ENCODE measurements at places on chromosomes 12 and 14. TPM values are rescaled to one million over a fixed set of nuclear protein-coding genes. Genes with fewer than 3 reads are reported as not detected.
A peak's percentile ranks its signal among the peaks of the same experiment; 100 is the strongest.

DNA sequence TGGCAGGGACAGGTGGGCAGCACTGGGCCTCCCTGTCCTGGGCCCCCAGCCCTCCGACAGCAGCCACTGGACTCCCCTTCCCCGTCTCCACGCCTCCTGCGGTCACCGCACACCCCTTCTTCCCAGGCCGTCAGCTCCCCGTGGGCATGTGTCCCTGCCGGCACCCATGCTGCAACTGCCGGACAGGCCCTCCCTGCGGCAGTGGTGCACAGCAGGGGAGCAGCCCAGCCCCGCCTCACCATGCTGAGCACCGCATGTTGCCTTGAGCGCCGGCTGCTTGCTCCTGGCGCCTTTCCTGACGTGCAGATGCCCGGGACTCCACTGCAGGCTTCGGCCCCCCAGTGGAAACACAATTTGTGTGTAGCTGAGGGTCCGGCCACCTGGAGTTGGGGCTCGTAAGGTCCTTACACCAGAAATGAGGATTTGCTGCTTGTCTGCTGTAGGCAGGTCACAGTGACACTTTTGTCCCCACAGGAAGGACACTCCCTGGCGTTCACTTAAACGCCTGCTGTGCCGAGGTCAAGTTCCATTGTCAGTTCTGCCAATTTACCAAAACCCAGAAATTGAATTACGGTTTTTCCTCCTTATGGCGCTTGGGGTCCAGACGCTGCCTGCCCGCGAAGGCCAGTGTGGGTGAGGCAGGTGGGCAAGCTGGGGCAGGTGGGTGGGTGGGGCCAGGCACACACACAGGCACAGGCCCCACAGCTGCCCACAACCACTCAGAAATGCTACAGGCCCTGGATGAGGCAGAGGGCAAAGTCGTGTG, 28.2 kb upstream of the MMP17 start:
- no peak overlapping the region for H3K4me3 ChIP-seq
- H3K27me3 ChIP-seq = no peaks in the 10 kb centered on the region
- H3K27ac ChIP-seq = no peak overlapping the region
- DNase-seq = no peak

GRCh38 chr12:27105746-27106536, 23.6 kb upstream of the C12orf71 start:
- H3K4me1 ChIP-seq = peaks cover 5% of the 10 kb centered on the region
- no peaks in the 10 kb centered on the region for H3K27me3 ChIP-seq
- H3K36me3 ChIP-seq = no peaks in the 10 kb centered on the region
- no peak overlapping the region for H3K4me3 ChIP-seq
- no peak for DNase-seq

- H3K4me1 ChIP-seq = peaks cover 18% of the 10 kb centered on the region
- H3K36me3 ChIP-seq = peaks cover 22% of the 10 kb centered on the region
- DNase-seq = no peak
- H3K27me3 ChIP-seq = no peaks in the 10 kb centered on the region
Measured at GRCh38 chr12:111359231-111359913, 9.5 kb downstream of the PHETA1 start.

GRCh38 chr14:92247341-92247740, 75.6 kb upstream of the SLC24A4 start:
- DNase-seq = no peak
- no peaks in the 10 kb centered on the region for H3K36me3 ChIP-seq
- H3K27me3 ChIP-seq = no peaks in the 10 kb centered on the region
- no peak overlapping the region for H3K4me3 ChIP-seq
- H3K4me1 ChIP-seq = no peaks in the 10 kb centered on the region
- H3K27ac ChIP-seq = no peak overlapping the region

DNA sequence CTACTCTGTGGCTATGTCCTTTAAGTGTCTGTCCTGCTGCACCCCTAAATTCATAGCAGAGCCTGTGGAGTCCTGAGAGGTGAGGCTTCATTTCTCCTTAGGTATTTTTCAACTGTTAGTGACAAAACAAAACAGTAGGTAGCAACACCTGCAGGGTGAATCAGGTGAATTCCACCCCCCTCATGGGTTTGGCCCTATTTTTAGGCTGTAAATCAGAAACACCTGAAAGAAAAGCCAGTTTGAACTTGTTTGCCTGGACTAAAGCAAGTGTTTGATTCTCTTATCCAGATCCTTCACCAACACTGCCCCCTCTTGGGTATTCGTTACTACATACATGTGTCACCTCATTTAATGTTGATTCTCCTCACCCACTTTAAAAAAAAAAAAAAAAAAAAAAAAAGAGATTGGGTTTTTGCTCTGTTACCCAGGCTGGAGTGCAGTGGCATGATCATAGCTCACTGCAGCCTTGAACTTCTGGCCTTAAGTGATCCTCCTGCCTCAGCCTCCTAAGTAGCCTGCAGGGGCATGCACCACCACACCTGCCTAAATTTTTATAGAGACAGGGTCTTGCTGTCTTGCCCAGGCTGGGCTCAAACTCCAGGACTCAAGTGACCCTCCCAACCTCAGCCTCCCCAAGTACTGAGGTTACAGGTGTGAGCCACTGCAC, 10.3 kb downstream of the TBPL2 start:
- no peak for DNase-seq
- H3K4me3 ChIP-seq = no peak overlapping the region
- H3K4me1 ChIP-seq = no peaks in the 10 kb centered on the region

DNA sequence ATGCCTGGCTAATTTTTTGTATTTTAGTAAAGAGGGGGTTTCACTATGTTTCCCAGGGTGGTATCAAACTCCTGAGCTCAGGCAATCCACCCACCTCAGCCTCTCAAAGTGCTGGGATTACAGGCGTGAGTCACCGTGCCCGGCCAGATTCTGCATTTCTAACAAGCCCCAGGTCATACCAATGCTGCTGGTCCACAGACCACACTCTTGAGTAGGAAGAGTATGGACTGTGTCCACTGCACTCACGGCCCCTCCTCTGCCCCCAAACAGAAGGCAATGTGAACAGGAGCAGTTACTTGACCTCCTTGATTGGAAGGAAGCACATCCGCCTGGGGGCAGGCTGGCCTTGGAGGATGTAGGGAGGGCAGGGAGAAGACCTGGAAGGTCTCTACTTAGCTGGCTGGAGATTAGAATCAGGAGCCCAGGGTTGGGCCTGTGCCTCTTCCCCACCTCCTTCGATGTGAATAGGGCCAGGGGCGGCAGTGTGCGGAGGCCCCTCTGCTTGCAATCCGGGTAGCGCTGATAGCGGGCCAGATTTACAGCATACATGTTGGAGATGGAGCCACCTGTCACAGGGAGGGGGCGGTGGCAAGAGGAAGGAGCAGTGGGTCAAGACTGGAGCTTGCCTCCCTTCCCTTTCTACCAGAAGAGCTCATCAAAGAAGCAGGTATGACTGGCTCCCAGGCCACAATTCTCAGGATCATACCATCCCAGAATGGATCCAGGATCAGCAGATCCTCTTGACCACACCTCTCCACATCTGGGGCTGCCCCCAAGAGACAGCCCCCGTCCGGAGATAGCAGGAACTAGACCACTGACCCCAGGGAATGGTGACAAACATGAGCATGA, 9.4 kb upstream of the ZNF740 start:
- peaks cover 18% of the 10 kb centered on the region for H3K36me3 ChIP-seq
- no peak for DNase-seq
- H3K4me1 ChIP-seq = peaks cover 5% of the 10 kb centered on the region

The SELPLG gene
- total RNA-seq = 59.9 TPM

The DTD2 gene
- 13.4 TPM for total RNA-seq

GRCh38 chr14:78340250-78340649, 170.1 kb downstream of the NRXN3 start:
- H3K27ac ChIP-seq = no peak overlapping the region
- no peaks in the 10 kb centered on the region for H3K36me3 ChIP-seq
- no peak for DNase-seq
- H3K4me1 ChIP-seq = no peaks in the 10 kb centered on the region

DNA sequence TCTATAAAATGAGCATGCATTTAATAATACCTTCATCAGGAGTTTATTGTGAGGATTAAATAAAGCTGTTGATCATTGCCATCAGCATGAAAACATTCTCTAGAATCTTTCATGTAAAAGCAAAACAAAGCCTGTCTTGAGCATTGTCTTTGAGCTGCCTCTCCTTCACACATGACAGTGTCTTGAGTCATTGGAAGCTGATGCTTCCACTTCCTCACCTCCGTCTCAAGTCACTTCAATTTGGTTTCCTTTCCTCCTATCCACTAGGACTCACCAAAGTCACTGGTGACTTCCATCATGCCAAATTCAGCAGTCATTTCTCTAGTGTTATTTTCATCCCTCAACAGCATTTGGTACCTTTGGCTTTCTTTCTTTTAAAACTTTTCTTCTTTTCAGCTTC, 31.6 kb upstream of the MYBPC1 start:
- DNase-seq = no peak
- no peaks in the 10 kb centered on the region for H3K27me3 ChIP-seq
- H3K27ac ChIP-seq = no peak overlapping the region

DNA sequence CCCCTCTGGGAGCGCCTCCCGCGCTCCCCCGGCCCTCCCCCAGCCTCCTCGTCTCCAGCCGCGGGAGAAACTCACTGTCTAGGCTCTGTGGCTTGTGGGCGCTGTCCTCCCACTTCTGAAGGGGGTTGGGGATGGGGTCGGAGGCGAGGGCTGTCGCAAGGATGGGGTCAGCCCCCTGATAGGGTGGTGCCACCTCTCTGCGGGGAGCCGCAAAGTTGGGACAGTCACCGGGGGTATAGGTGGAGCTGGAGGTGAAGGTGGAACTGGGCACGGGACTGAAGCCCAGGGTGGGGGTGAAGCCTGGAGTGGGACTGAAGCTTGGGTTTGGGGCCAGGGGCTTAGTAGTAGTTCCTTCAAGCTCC, 12.2 kb downstream of the TNFRSF1A start:
- no peaks in the 10 kb centered on the region for H3K27me3 ChIP-seq
- H3K27ac ChIP-seq = no peak overlapping the region
- DNase-seq = no peak
- H3K36me3 ChIP-seq = peaks cover 81% of the 10 kb centered on the region
- H3K4me3 ChIP-seq = no peak overlapping the region

The CRIP1 gene
- 237 TPM for total RNA-seq

DNA sequence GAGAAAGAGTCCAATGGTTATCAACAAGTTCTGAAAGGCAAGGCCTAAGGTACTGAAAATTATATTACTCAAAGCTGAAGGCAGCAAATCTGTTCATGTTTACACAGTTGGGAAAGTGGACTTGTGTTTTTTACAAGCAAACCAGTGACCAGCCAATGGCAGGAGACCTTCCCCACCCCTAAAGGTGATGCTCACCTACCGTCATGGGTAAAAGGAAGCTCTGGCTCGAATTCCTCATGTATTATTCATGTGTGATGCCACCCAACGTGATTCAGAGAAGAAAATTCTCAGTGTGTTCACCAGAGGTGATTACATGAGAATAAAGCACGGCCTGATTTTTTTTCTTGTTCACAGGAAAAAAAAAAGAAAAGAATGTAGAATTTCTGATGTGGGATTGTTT, 1161.2 kb upstream of the SEL1L start:
- DNase-seq = no peak
- no peaks in the 10 kb centered on the region for H3K27me3 ChIP-seq
- H3K27ac ChIP-seq = no peak overlapping the region
- H3K36me3 ChIP-seq = no peaks in the 10 kb centered on the region

DNA sequence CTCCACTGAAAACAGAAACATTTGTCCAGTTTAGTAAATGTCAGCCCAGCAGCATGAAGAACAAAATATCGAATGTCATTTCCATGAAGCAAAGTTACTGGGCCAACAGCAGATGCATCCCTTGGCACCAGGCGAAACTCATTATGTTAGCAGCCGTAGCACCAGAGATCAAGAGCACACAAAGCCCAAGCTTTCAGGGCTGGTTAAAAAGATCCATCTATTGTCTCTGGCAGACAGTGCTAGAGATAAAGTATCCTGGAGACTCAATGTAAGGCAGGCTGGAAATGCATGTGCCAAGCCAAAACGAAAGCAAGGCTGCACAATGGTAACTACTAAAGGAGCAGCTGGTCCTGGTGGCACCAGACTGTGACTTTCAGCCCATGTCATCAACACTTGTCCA, 120.3 kb upstream of the PLEKHG7 start:
- no peaks in the 10 kb centered on the region for H3K36me3 ChIP-seq
- H3K27ac ChIP-seq = no peak overlapping the region
- no peak overlapping the region for H3K4me3 ChIP-seq
- no peaks in the 10 kb centered on the region for H3K4me1 ChIP-seq
- DNase-seq = no peak
- no peaks in the 10 kb centered on the region for H3K27me3 ChIP-seq

The OTX2 gene
- not detected for total RNA-seq

DNA sequence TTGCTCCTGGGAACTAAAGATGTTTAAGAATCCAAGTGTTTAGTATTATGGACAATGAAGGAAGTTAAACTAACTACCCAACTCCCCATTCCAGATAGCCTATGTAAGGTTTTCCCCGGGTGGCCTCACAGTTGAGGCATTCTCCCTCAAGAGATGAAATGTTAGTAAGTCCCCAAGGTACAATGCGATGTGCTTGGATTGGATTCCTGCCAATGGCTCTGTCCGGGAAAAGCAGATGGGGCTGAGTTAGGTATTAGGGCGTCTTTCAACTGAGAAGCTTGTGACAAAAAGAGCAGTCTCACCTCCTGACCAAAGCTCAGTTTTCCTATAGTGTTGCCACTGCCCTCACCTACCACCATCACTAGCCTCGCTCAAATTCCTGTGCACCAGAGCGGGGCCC, 64.8 kb upstream of the E2F7 start:
- H3K36me3 ChIP-seq = no peaks in the 10 kb centered on the region
- H3K4me1 ChIP-seq = no peaks in the 10 kb centered on the region
- no peak overlapping the region for H3K27ac ChIP-seq
- no peak for DNase-seq
- H3K27me3 ChIP-seq = no peaks in the 10 kb centered on the region

The SLC10A1 gene
- total RNA-seq = not detected

DNA sequence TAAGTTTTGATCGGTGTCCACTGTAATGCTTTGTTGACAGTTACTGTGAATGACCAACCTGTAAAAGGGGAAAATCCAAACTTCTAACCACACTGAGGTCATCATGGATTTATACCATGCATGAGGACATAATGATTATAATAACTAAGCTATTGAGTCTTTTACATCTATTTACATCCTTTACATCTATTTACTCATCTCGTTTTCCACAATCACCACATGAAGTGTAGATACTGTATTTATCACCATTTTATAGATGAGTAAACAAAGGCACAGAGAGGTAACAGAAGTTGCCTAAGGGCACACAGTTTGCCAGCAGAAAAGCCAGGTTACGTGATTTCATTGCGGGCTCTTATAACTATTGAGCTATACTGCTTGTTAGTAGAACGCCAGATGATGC, 27.9 kb upstream of the EID3 start:
- H3K36me3 ChIP-seq = no peaks in the 10 kb centered on the region
- no peak for DNase-seq
- H3K4me3 ChIP-seq = peak overlapping the region; percentile 21
- no peaks in the 10 kb centered on the region for H3K4me1 ChIP-seq
- H3K27ac ChIP-seq = peak overlapping the region; percentile 69

The PZP gene
- total RNA-seq = 2.7 TPM
